ENCODE measurements at places on chromosomes 16 and 17.
A peak's percentile ranks its signal among the peaks of the same experiment; 100 is the strongest.

DNA sequence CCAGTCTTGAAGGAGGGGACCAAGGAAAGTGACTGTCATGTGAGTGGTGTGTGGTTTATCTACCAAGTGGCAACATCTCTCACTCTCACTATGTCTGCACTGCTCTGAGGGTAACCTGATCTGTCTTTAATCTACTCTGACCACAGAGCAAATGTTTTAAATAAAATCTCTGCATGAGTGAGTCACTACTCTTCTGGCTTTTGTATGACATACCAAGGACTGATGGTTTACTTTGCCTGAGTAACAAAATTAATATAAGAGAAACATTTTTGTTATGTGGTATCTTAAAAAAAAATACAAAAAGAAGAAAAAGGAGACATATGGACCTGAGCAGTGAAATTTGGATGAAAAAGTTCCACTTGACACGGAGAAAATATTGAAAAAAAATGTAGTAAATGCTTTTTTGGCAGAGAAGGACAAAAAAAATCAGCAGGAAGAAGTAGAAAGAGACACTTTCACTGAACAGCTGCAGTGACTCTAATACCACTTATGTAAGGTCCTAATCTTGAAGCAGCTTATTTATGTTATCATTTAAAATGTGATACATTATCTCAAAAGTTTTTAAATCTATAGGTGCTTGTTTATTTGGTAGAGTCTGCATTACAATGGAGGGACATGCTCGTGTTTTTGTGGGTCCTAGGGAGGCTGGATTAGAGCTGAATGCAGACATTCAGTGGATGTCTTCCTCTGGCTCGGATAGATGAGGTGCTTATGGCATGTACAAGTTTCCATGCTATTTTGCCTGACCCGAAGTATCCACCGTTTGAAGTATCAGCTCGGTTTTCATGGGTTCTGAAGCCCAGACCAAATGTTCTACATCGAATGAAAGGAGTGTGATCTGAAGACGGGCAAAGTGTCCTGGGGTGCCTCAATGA lies 240.7 kb downstream of the MAP2K6 start:
- DNase-seq, result no peak
- peaks cover 1% of the 10 kb centered on the region for H3K27me3 ChIP-seq
- H3K4me3 ChIP-seq, result no peak overlapping the region
- H3K27ac ChIP-seq, result no peak overlapping the region

GRCh38 chr16:89197633-89198416 lies 2.5 kb downstream of the SLC22A31 start:
- H3K27me3 ChIP-seq, result peaks cover 16% of the 10 kb centered on the region
- H3K27ac ChIP-seq, result no peak overlapping the region
- peaks cover 11% of the 10 kb centered on the region for H3K4me1 ChIP-seq
- no peak overlapping the region for H3K4me3 ChIP-seq

GRCh38 chr17:31745964-31746600 lies 113.0 kb downstream of the COPRS start:
- no peak overlapping the region for H3K4me3 ChIP-seq
- peaks cover 20% of the 10 kb centered on the region for H3K27me3 ChIP-seq

GRCh38 chr17:74526681-74527080 lies 4.6 kb downstream of the CD300LB start:
- H3K27me3 ChIP-seq, result peaks cover 3% of the 10 kb centered on the region
- DNase-seq, result no peak
- peaks cover 20% of the 10 kb centered on the region for H3K4me1 ChIP-seq
- no peaks in the 10 kb centered on the region for H3K36me3 ChIP-seq

- no peak overlapping the region for H3K4me3 ChIP-seq
- no peak for DNase-seq
- H3K4me1 ChIP-seq, result peaks cover 25% of the 10 kb centered on the region
- H3K27me3 ChIP-seq, result peaks cover 21% of the 10 kb centered on the region
- no peak overlapping the region for H3K27ac ChIP-seq
Measured at GRCh38 chr17:57862694-57863667, 13.1 kb upstream of the MRPS23 start.

DNA sequence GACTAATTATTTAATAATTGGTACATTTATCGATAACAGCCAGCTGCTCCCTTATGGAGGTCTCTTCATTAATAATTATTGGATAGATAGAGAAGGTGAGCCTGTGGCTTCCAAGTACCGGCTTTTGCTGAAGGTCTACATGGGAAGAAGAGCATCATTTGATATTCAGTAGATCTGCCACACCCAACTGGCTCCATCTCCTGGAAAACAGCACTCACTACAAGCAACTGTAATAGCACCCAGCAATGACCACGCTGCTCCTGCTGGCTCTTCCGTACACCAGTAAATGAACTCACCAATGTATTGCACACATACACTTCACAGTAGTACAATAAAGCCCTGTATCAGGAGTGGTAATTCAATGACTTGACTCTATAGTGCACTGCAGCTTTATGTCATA lies 19.5 kb downstream of the MARVELD3 start:
- H3K4me3 ChIP-seq, result no peak overlapping the region
- peaks cover 45% of the 10 kb centered on the region for H3K36me3 ChIP-seq
- H3K27me3 ChIP-seq, result no peaks in the 10 kb centered on the region
- H3K4me1 ChIP-seq, result no peaks in the 10 kb centered on the region
- no peak overlapping the region for H3K27ac ChIP-seq
- no peak for DNase-seq

GRCh38 chr17:72751746-72752145 lies 340.7 kb downstream of the SLC39A11 start:
- no peak for DNase-seq
- H3K4me1 ChIP-seq, result no peaks in the 10 kb centered on the region
- H3K36me3 ChIP-seq, result peaks cover 12% of the 10 kb centered on the region

DNA sequence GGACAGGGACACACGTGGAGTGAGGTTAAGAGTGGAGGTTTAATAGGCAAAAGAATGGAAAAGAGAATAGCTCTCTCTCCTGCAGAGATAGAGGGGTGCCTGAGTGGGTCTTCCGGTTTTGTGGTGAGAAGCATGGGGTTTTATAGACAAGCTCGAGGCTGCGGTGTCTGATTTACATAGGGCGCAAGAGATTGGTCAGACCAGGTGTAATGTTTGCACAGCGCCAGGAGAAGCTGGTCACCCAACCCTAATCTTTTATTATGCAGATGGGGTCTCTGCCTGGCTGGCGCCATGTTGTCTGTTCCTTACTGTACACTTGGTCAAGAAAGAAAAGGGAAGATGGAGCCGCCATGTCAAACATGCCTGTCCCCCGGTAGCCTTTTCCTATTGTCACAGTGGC lies 44.5 kb upstream of the MLYCD start:
- no peak overlapping the region for H3K27ac ChIP-seq
- no peaks in the 10 kb centered on the region for H3K36me3 ChIP-seq
- H3K4me1 ChIP-seq, result no peaks in the 10 kb centered on the region
- no peak for DNase-seq
- H3K27me3 ChIP-seq, result peaks cover 13% of the 10 kb centered on the region

- no peaks in the 10 kb centered on the region for H3K27me3 ChIP-seq
- DNase-seq, result no peak
- H3K4me3 ChIP-seq, result no peak overlapping the region
- peaks cover 42% of the 10 kb centered on the region for H3K36me3 ChIP-seq
- H3K4me1 ChIP-seq, result no peaks in the 10 kb centered on the region
Measured at GRCh38 chr17:73390851-73391250, 79.0 kb upstream of the CDC42EP4 start.

DNA sequence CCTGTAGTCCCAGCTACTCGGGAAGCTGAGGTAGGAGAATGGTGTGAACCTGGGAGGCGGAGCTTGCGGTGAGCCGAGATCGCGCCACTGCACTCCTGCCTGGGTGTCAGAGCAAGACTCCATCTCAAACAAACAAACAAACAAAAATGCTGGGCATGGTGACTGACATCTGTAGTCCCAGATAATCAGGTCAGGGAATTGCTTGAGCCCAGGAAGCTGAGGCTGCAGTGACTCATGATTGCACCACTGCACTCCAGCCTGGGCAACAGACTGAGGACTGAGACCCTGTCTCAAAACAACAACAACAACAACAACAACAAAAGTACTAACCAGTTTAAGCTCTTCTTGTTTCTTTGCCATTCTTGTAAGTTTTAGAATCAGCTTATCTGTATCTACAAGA lies 383.0 kb upstream of the PMFBP1 start:
- H3K27me3 ChIP-seq, result no peaks in the 10 kb centered on the region
- no peak overlapping the region for H3K4me3 ChIP-seq
- no peak for DNase-seq
- H3K4me1 ChIP-seq, result peaks cover 5% of the 10 kb centered on the region
- H3K27ac ChIP-seq, result no peak overlapping the region

DNA sequence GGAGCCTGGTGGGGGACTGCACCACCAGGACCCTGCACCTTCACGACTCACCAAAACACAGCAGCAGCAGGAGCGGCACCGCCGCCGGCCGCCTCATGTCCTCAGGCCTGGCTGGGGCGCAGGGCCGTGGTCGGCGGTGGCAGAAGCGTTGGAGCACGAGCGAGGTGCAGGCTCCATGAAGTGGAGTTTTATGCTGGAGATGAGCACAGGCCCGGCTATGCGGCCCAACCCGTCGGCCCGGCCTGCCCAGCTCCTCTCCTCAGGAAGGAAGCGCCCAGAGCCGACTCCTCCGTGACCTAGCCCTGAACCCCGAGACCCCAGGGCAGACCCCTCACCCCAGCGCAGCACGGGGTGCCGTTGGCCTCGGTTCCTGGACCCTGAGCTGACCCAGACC lies at the start of gene PRSS27:
Gene PRSS27, minus strand, starts transcription at position 161 of the 394 bp plus-strand sequence. Its CDS starts 64 bp downstream, at position 97.
- H3K27me3 ChIP-seq, result peaks cover 6% of the 10 kb centered on the region
- no peak for DNase-seq
- H3K27ac ChIP-seq, result peak within 1 kb of the TSS; percentile 53
- peaks cover 13% of the 10 kb centered on the region for H3K4me1 ChIP-seq
- no peaks in the 10 kb centered on the region for H3K36me3 ChIP-seq

DNA sequence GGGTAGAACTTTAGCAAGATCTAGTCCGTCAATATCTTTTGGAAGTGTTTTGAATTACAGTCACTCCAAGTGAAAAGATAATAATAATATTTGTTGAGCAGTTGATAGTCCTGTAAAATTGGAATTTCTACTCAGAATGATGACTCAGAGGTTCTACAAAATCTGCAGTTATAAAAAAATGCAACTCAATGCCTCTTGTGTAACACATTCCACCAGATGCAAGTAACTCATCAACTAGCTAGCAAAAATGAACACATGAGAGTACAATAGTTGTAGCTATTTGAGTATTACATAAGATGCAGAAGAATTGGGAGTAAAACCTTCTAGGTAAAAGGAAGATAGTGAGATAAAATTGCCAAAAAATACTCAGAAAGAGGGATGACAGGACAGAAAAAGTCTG lies 177.2 kb downstream of the CDH8 start:
- no peaks in the 10 kb centered on the region for H3K36me3 ChIP-seq
- H3K27ac ChIP-seq, result no peak overlapping the region
- DNase-seq, result no peak

DNA sequence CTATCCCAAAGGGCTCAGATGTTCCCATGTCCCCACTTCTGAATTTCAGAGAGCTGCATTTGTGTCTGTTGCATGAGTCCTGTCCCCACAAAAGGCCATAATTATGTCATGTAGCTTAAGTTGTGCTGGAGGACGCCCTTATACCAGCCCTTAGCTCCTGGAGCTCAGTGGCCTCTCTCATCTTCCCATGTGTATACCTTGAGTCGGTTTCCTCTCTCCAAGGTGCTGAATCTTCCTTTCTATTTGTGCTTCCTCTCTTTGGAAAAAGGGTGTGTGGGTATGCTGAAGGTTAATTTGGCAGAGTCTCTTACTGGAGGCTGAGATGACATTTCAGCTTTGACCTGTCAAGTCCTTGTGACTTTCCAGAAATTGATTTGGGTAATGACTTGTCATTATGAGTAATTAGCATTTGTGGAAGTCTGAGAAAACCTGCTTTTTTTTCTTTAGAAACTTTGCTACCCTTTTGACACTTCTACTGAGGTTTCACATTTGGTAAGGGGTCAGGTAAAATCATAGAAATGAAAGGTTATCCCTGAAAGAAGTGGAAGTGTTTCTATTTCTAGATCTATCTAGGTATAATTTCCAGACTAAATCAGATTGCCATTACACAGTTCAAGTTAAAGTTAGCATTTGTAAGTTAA lies 185.4 kb downstream of the ABCC12 start:
- peaks cover 2% of the 10 kb centered on the region for H3K27me3 ChIP-seq
- no peak for DNase-seq
- H3K4me1 ChIP-seq, result no peaks in the 10 kb centered on the region
- no peak overlapping the region for H3K27ac ChIP-seq

DNA sequence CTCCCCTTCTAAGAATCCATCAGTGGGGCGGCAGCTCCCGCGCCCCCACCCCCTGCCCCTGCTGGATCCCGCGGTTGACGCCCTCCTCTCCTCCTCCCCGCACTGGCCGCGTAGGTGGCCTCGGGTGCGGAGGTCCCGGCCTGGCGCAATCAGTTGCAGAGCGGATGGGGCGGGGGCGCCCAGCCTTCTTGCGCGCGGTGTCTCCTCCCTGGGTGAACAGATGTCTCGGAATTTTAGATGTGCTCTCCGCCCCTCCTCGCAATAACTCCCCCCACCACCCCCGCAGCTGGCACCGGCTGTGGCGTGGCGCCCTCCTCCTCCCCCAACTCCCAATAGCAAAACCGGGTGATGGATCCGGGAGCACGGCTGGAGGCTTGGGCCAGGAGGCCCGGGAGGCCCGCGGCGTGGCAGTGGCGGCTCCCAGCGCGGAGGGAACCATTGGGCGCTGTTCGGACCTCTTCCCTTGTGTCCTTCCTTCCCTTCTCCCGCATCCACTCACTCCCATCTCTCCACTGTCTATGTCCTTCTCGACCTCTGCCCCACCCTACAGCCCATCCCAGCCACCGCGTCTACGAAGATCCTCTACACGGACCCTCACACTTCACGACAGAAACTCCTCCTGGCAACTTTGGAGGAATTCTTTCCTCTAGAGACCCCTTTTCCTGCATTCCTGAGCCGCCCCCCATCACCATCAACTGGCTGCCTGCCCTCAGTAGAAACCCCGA lies 11.0 kb downstream of the NEUROD2 start:
- H3K4me3 ChIP-seq, result no peak overlapping the region
- H3K36me3 ChIP-seq, result no peaks in the 10 kb centered on the region
- H3K4me1 ChIP-seq, result peaks cover 29% of the 10 kb centered on the region
- no peak for DNase-seq
- no peak overlapping the region for H3K27ac ChIP-seq

- no peak for DNase-seq
- peak overlapping the region; percentile 80 for H3K27ac ChIP-seq
- peaks cover 6% of the 10 kb centered on the region for H3K36me3 ChIP-seq
- peaks cover 31% of the 10 kb centered on the region for H3K4me1 ChIP-seq
- no peaks in the 10 kb centered on the region for H3K27me3 ChIP-seq
Measured at GRCh38 chr17:83050651-83051395, 28.6 kb upstream of the METRNL start.

- no peak overlapping the region for H3K4me3 ChIP-seq
- H3K27ac ChIP-seq, result no peak overlapping the region
- no peaks in the 10 kb centered on the region for H3K36me3 ChIP-seq
Measured at GRCh38 chr17:36859003-36859300, 78.3 kb upstream of the LHX1 start.

- peaks cover 21% of the 10 kb centered on the region for H3K36me3 ChIP-seq
- DNase-seq, result no peak
- no peaks in the 10 kb centered on the region for H3K27me3 ChIP-seq
- no peak overlapping the region for H3K4me3 ChIP-seq
Measured at GRCh38 chr16:88948781-88949490, 28.1 kb downstream of the CBFA2T3 start.

- no peaks in the 10 kb centered on the region for H3K4me1 ChIP-seq
- peaks cover 6% of the 10 kb centered on the region for H3K27me3 ChIP-seq
- H3K36me3 ChIP-seq, result no peaks in the 10 kb centered on the region
- H3K27ac ChIP-seq, result no peak overlapping the region
Measured at GRCh38 chr17:37067555-37068111, 118.9 kb downstream of the AATF start.

- peaks cover 62% of the 10 kb centered on the region for H3K36me3 ChIP-seq
- DNase-seq, result no peak
- H3K27ac ChIP-seq, result no peak overlapping the region
- H3K4me3 ChIP-seq, result no peak overlapping the region
- peaks cover 3% of the 10 kb centered on the region for H3K4me1 ChIP-seq
- H3K27me3 ChIP-seq, result no peaks in the 10 kb centered on the region
Measured at GRCh38 chr17:82812601-82813000, 27.2 kb downstream of the ZNF750 start.
